ENCODE measurements at places on chromosomes 6 and 20.

DNA sequence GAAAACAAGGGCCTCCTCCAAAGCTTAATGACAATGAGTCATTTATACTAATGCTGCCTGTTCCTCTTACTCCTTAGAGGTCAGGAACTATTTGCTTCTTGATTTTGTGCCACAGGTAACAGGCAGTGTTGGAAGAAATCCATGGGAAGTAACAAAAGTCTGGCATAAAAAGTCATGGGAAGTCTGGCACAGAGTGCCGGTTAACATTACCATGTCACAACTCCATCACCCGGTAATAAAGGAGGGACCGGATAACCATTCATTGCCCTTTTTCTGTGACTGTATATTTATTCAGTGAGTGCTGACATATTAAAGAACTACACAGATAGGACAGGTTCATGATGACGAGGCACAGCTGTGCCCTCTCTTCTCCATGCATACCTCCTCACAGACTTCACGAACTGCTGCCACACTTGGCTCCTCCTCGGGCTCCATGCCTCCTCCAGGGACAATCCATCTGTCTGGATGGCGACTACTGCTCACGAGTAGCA lies 50.9 kb downstream of the NUDT3 start:
- DNase-seq: no peak

DNA sequence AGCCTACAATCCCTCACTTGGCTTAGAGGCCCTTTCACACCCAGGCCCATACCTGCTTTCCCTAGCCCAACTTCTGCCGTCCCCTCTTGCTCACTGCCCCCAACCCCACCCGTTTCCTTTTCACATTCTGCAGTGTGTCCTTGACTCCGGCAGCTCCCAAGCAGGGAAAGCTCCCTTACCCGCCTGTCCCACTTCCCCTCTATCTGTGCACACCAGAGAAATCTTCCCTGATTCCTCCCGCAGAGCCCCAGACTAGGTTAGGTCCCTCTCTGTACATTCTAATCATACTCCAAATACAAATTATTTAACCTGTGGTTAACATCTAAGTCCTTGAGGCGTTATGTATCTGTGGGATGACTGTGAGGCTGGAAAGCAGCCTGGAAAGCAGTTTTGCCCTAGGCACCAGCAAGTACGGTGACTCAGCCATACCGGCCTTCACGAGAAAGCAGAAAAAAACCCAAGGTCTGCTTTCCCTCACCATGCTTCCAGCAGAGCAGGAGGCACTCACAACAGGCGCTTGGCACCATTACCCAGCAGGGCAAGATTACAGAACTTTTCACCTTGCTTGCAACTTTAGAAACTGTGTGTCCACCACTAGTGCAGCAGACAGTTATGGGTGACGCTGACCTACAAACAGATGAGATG lies 22.3 kb downstream of the ELOVL5 start:
- no peak for DNase-seq

DNA sequence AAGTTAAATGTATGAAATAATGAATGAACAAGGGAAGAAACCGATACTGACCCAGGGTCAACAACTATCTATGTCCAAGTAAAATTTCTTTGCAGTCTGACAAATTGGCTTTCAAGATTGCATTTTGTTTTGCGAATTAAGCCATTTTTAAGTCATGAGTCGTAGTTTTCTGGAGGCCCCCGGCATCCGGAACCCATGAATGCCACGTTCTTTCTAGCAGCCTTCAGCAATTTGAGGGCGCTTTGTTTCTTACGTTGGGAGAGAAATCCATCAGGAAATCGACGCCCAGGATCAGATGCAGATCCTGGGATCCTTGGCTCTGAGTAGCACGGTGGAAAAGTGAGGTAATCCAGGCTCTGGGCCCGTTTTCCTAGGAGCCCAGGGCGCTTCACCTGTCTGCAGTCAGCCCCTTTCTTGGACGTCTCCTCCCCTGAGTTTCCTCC lies 309 bp upstream of the ABRACL start:
- DNase-seq: no peak

GRCh38 chr20:8476021-8476420 lies 344.0 kb downstream of the PLCB1 start:
- DNase-seq: no peak

GRCh38 chr6:12480379-12480778 lies 190.2 kb downstream of the EDN1 start:
- DNase-seq: no peak

GRCh38 chr20:37007898-37008649 lies 56.6 kb upstream of the SAMHD1 start:
- no peak for DNase-seq

DNA sequence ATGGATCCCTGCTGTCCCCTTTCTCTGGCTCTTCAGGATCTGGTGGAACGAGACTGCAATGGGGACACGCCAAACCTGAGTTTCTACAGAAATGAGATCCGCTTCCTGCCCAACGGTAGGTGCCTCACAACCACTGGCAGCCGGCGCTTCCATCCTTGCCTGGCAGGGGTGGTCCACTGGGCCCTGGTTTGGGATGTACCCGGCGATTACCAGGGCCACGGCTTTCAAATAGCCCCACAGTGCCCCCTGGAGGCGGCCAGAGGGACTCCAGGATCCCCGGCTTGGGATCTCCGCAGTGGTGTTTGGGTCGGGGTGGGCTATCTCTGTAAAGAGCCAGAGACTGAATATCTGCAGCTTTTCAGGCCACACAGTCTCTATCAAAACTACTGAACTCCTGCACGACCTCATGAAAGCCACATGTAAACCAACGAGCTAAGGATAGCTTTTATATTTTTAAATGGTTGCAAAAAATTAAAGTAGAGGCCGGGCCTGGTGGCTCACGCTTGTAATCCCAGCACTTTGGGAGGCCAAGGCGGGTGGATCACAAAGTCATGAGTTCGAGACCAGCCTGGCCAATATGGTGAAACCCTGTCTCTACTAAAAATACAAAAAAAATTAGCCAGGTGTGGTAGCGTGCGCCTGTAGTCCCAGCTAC lies 3.7 kb downstream of the OGFR start:
- no peak for DNase-seq

- no peak for DNase-seq
Measured at GRCh38 chr6:109052018-109052651, 42.5 kb downstream of the SESN1 start.

DNA sequence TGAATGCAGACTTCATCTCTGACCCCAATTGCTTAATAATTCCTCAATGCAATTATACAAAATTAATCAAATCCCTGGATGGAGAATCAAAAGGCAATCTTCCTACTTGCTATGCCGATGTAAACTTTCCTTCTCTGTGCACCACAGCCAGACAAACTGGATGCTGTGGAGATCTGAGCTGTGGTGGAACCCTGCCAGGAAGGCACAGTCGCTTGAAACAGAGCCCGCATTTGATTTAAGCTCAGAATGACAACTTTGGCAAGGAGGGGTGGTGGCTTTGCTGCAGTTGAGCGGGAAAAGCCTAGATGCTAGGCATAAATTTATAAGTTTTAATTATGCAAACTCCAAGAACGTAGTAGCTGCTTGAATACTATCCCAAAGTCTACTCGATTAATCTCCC lies 190.8 kb downstream of the MTFR2 start:
- DNase-seq: no peak

DNA sequence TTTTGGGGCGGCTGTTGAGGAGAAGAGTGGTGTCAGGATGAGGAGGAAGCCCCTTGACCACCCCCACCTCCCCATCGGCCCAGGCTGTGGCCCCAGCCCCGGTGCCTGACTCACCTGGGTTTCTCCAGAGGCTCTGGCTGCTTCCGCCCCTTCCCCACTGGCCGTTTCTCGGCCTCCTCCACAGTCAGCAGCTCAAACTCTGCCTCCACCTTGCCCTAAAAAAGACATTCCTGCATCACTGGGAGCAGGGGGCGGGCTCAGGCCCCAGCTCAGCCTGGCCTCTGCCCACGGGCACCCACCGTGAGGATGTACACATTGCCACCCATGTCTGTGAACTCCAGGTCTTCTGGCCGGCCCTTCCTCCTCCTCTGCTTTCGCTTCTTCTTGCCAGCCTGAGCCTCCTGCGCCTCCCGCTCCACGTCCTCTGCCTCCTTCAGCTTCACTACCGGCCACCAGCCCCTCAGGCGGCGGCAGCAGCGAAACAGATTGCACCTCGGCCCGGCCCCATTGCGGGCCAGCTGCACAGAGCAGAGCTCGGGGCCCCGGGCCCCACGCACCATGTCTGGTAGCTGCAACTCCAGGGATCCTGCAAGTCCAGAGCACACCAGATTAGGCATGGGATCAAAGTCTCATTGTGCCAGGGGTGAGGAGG lies 17.3 kb downstream of the ERGIC3 start:
- no peak for DNase-seq

GRCh38 chr20:64056889-64057627 lies 5.9 kb upstream of the TCEA2 start:
- DNase-seq: no peak

DNA sequence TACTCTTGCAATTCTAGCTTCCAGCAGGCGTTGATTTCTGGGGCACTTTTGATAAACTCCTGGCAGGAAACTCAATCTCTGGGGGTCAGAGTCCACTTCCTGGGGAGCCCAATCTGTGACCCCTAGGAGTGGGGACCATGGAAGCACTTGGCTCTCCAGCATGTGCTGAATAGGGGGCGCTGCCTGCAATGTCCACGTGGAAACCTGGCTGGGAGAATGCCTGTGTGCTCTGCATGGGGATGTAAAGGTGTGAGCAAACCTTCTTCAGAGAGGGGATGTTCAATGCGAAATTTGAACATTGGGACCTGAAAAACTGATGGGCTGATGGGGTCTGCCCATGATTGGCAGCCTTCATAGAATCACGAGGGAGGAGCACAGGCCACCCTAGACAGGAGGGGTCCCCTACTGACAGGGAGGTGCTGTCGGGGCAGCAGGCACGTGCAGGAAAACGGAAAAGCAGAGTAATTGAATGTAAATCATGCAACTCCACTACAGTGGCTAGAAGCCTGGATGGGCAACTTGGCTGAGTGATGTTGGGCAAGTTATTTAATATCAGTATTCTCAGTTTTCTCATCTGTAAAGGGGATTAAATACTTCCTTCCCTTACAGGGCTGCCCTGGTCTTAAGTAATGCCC lies 47.8 kb downstream of the CEP43 start:
- DNase-seq: no peak

- DNase-seq: no peak
Measured at GRCh38 chr20:24766143-24766527, 182.9 kb upstream of the CST7 start.

DNA sequence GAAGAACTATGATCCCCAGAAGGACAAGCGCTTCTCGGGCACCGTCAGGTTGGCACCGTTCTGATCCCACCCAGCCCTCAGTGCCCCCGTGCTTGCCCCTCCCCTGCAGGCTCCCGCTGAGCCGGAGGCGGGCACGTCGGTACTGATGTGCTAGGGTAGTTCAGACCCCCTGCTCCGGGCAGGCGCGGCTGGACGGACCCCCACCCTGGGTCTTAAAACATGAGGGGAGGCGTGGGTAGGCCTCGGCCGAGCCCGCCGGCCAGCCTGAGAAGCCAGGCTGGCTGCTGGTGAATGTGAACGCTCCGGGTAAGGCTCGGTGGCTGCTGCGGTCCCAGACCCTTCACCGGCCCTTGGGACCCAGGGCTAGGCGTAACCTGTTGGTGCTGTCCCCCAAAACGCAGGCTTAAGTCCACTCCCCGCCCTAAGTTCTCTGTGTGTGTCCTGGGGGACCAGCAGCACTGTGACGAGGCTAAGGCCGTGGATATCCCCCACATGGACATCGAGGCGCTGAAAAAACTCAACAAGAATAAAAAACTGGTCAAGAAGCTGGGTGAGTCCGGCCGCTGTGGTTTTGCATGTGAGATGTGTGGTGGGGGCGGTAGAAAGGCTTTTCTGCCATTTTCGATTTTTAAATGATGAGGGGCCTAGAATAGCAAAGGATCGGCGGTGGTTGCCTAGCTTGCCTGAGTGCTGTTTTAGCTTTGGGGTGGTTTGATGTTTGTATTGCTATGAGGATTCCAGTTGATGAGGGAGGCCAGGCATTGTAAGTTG lies 964 bp downstream of the RPL10A start:
- DNase-seq: no peak

DNA sequence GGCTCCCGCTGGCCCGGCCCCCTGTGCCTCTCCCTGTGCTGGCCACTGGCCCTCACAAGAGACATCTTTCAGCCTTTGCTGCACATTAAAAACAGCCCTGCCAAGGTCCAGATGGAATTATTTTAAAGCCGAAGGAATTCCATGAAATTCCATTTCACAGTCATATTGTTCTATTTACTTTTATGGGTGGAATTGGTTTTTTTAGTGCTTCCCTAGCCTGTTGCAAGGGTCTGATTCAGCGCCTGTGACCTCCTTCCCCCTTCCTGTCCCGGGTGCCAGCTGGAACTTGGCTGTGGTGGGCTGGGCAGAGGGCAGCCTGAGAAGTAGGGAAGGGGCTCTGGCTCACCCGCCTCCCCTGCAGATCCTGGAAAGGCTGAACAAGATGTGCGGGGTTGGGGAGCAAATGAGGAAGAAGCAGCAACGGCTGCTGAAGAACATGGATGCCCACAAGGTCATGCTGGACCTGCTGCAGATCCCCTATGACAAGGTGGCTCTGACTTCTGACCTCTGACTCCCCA lies 34.3 kb downstream of the UQCC2 start:
- DNase-seq: no peak

DNA sequence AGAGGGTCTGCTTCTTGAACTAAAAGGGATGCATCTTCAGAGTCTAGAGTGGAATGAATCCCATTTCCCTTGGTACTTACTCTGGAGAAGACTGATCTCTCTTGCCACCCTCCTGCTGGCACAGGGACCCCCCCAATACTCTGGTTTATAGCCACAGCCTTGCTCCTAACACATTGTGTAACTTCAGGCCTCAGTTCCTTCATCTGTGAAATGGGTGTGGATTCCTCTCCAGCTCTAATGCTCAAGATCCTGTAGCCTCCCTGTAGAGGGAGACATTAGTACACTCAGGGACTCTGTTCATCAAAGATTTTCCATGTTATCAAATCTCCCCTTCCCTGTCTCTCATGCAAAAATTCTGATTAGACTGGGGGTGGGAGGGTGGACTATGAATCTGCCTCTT lies 315.7 kb upstream of the MOCS1 start:
- no peak for DNase-seq

DNA sequence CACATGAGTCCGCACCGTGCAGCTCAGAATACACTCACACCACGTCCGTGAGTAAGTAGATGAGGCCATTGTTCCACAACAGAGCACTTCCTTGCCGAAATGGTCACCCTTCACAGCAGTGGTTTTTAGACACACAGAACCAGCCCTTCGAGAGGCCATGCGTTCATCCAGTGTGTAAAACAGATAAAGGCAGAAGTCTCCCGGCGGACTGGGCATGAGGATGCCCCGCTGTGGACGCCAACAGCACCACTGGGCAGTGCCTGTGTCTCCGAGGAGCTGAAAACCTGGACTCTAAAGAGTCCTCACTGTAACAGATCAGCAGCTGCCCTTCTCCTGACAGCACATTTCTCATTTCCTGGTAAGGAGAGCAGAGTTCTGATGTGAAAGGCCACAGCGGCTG lies 75.2 kb downstream of the WDR27 start:
- no peak for DNase-seq

GRCh38 chr6:71672876-71673275 lies 213.5 kb upstream of the RIMS1 start:
- DNase-seq: no peak

DNA sequence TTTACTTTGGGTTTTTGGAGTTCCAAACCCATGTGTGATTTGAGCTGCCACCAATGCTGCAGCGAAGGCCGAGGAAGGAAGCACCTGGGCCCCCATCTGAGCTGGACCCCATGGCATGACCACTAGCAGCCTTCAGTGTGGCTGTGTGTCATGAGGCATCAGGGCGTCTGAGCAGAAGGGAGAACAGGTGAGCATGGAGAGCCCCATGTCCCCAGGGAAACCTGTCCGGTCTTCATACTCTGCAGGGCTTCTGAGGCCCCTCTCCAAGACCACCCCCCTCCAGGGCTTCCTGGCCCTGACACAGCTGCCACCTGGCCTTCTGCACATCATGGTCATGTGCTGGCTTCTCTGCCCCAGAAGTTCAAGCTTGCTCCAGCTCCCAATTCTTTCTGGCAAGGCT lies 169.1 kb upstream of the CST7 start:
- no peak for DNase-seq
